ENCODE measurements at places on chromosomes 11 and 22.

DNA sequence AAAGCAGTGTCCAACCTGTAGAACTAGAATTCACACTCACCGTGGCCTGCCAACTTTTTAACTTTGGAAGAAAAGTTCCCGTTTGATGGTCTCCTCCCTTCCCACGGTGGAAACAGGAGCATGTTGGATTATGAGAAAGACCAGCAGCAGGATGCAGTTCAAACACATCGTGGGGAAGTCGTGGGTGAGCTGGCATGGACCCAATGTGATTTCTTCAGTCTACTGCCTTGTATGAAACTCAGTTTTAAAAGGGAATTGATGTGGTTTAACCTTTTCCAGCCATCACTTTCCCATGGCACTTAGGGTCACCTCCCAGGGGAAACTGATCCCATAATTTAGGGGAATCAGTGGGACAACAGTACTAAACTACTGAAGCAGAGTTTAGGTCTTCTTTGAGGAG is 318.3 kb downstream of the CADM1 start:
- DNase-seq: no peak

GRCh38 chr11:85379066-85379465 is 248.1 kb downstream of the DLG2 start:
- DNase-seq: no peak

- DNase-seq: no peak
Observed at GRCh38 chr22:30780026-30780425, 85.4 kb downstream of the OSBP2 start.

- DNase-seq: no peak
Observed at GRCh38 chr11:71130106-71130505, 122.3 kb downstream of the SHANK2 start.

DNA sequence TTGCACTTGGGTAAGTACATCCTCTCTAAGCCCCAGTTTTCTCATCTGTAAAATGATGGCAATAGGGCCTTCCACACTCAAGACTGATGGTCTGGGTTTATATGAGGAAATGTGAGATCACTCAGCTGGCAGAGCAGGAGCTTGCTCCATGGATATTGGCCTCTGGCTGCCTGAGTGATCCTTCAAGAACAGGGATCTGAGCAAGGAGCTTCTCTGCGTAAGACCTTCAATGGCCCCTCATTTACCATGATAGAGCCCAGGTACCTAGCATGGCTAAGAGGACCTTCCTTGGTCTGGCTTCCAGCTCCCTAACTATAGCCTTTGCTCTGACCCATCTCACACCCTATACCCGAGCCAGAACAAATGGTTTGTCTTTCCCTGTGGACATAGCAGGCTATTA is 5.5 kb downstream of the ROBO4 start:
- DNase-seq: no peak

DNA sequence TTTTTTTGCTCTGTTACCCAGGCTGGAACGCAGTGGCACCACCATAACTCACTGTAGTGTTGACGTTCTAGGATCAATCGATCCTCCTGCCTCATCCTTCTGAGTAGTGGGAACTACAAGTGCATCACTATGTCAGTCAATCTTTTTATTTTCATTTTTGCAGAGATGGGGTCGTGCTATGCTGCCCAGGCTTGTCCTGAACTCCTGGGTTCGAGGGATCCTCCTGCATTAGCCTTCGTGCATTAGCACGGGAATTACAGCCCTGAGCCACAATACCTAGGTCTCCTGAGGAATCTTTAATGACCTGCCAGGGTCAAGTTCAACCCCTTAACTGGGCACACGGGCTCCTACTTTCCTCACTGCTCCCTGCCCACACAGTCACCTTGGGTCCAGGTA is 4.4 kb downstream of the APOL3 start:
- no peak for DNase-seq

Measured in right forelimb (tissue), 1 donor.